Naive thymus-derived CD4-positive, alpha-beta T cell (primary cell): ENCODE measurements at places on chromosomes 5 and 9. TPM values are rescaled to one million over a fixed set of nuclear protein-coding genes. Genes with fewer than 3 reads are reported as not detected.

- H3K27me3 ChIP-seq = no peaks in the 10 kb centered on the region
- no peak for DNase-seq
- H3K4me3 ChIP-seq = no peak overlapping the region
- H3K4me1 ChIP-seq = no peaks in the 10 kb centered on the region
- no peak overlapping the region for H3K27ac ChIP-seq
- no peaks in the 10 kb centered on the region for H3K36me3 ChIP-seq
Measured at GRCh38 chr9:20290257-20290656, 332.0 kb downstream of the MLLT3 start.

GRCh38 chr5:150672237-150672883 lies 11.3 kb downstream of the MYOZ3 start:
- H3K27ac ChIP-seq = no peak overlapping the region
- DNase-seq = peak; percentile 14
- H3K4me1 ChIP-seq = peaks cover 9% of the 10 kb centered on the region

Gene C1QTNF3
- polyA plus RNA-seq = 0.52 TPM

Gene ANXA1
- 163 TPM for polyA plus RNA-seq

Gene SNCB
- polyA plus RNA-seq = not detected

Gene CTSL
- polyA plus RNA-seq = 8.7 TPM
